Activated CD4-positive, alpha-beta memory T cell treated with anti-CD3 and anti-CD28 coated beads, Interleukin-2, amount 10 ng/mL, durations not matched to agents 7 days and 5 days (primary cell): ENCODE measurements at places on chromosomes 7 and 10. TPM values are rescaled to one million over a fixed set of nuclear protein-coding genes. Genes with fewer than 3 reads are reported as not detected.

GRCh38 chr7:150945171-150945852 lies 32.8 kb downstream of the KCNH2 start:
- H3K27me3 ChIP-seq, result peaks cover 5% of the 10 kb centered on the region
- H3K27ac ChIP-seq, result no peak overlapping the region
- peaks cover 19% of the 10 kb centered on the region for H3K4me1 ChIP-seq

DNA sequence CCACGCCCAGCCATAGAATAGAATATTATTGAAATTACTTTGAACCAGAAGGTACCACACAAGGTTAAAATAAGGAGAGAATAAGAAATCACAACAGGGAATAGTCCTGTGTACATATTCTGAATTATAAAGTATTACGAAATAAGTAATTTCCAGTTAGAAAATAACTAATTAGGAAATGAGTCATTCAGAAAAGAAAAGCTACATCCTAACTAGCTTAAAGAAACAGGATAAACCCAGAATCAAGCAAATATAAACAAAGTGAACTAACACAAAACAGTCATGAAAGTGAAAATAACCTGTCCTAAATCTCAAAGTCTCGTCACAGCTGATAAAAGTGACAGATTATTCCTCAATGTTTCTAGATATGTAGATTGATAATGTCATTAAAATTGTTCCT lies 74.8 kb upstream of the NEBL start:
- H3K4me1 ChIP-seq, result no peaks in the 10 kb centered on the region
- no peak for DNase-seq
- H3K27ac ChIP-seq, result no peak overlapping the region
- no peaks in the 10 kb centered on the region for H3K36me3 ChIP-seq
- no peak overlapping the region for H3K4me3 ChIP-seq

- H3K27ac ChIP-seq, result no peak overlapping the region
- no peaks in the 10 kb centered on the region for H3K36me3 ChIP-seq
- H3K4me1 ChIP-seq, result no peaks in the 10 kb centered on the region
These were observed 11.7 kb downstream of the MGAM2 start for GRCh38 chr7:142123184-142123583.

The GPC2 gene
- total RNA-seq, result 3.8 TPM

The LGI1 gene
- not detected for total RNA-seq

The NODAL gene
- total RNA-seq, result 0.25 TPM

The NUPR2 gene
- not detected for total RNA-seq

The ZNF862 gene
- 32.5 TPM for total RNA-seq
